Stimulated activated CD8-positive, alpha-beta memory T cell treated with anti-CD3 and anti-CD28 coated beads, Interleukin-4, amount 100 ng/mL, for 24 hours (primary cell): ENCODE measurements at places on chromosomes 5 and 9.

GRCh38 chr9:92592537-92592936 lies 56.7 kb upstream of the ECM2 start:
- DNase-seq: no peak

- DNase-seq: no peak
Observed at GRCh38 chr9:84305497-84306131, 34.9 kb downstream of the SLC28A3 start.

DNA sequence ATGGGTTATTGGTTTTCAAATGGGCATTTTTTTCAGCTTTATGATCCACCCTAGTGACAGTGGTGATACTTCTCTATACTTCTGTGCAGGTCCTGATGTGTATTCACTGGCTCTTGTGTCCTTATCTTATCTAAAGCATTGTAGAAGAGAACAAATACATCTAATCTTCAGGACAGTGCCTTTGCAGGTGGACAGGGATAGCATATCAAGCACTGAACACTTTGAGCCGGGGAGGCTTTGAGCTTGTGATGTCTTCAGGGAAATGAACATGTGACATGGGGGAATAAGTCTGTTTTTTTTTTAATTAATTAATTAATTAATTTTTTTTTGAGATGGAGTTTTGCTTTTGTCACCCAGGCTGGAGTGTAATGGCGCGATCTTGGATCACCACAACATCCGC lies 115.5 kb upstream of the KLF4 start:
- DNase-seq: no peak

DNA sequence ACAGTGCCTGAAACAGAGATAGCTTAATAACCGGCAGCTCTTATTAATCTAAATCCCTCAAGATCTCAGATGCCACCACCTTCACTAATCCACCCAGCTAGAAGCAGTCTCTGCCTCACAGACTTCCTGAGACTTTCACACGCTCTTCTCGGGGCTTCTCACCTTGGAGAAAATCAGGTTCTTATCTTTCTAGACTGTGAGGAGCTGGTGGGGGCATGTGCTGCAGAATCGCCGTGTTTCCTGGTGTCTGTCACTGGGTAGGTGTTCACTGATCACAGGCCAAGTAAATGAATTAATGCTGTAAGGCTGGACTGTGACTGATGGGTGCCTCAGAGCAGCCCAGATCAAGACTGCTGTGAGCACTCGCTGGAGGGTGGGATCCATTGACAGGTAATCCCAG lies 101.7 kb downstream of the PSD2 start:
- DNase-seq: no peak

DNA sequence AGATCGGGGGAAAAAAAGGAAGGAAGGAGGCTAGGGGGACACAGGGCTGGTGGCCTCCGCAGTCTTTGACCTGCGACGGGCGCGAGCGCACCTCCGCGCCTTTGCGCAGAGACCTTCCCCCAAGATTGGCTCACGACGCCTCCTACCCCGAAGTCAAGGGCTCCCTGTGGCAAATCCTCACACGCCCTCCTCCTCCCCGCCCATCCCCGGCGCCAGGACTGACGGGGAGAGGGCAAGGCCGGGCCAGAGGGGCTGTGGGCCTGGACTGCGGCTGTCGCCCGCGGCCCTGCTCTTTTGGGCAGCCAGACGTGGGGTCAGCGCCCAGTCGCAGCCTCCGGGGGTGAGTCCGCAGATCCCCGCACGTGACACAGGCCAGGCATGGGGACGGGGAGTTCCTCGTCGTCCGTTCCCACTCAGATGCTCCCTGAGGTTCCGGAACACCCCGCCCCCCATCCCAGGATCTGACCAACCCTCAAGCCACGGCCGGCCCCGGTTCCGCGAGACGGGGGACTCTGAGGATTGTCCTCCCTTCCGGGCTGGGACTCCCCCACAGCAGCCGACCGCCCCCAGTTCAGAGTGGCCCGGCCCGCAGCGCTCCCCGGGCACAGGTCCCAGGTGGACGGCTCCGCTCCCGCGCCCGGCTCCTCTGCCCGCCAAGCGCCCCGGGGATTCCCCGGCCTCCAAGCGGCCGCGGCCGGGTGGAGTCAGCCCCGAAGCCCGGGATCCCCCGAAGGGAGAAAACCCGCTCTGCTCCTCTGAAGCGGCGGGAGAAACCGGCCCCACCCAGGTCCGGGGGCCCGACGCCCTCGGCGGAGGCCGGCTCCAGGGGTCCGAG lies 543 bp upstream of the ANKRD33B start:
- peak; percentile 30 for DNase-seq

- DNase-seq: no peak
Observed at GRCh38 chr9:77211561-77211960, 34.2 kb downstream of the VPS13A start.

GRCh38 chr5:68444833-68445232 lies 229.3 kb downstream of the PIK3R1 start:
- DNase-seq: no peak

DNA sequence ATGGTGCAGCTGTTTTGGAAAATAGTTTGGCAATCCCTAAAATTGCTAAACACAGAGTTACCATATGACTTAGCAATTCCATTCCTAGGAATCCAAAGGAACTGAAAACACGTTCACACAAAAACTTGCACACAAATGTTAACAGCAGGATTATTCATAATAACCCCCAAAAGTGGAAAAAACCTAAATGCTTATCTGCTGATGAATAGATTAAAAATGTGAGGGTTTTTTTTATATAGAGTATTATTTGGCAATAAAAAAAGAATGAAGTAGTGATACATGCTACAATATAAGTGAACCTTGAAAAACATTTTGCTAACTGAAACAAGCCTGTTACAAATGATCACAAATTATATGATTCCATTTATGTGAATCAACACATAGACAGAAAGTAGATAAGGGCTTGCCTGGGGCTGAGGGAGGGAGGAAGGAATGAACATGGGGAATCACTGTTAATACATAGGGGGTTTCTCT lies 45.1 kb upstream of the TRIO start:
- no peak for DNase-seq

DNA sequence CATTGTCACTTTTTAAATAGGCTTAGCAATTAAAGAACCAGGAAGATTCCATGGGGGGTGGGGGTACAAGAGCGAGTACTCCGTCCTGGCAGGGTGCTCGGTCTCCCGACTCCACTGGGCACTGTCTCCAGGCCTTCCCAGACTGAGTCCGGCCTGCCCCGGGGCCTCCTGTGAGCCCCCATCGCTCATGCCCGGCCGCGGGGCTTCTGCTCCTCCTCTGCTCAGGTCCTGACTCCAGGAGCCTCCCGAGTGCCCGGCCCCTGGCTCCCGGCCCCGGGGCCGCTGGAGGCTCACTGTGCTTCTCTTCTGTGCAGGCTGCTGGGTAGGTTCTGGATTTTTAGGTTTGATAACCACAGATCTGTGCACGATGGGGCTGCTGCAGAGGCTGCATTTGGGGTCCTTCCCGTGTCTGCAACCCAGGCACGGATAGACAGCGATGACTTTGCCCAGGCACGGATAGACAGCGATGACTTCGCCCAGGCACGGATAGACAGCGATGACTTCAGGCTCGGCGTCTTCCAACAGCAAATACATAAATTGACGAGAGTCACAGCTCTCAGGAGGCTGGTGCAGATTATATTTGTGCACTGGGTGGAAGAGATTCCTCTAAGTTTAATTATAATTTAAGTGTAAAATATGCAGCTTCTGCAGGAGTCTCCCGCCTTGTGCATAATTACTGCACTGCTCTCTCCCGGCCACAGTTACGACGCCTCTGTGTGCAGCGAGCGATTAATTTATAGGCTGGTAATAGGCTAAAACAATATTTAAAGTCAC lies 74.8 kb upstream of the RXRA start:
- DNase-seq: no peak

GRCh38 chr9:5095795-5096194 lies 89.6 kb downstream of the INSL6 start:
- DNase-seq: no peak

GRCh38 chr5:43165323-43165722 lies 26.7 kb upstream of the NIM1K start:
- DNase-seq: no peak

DNA sequence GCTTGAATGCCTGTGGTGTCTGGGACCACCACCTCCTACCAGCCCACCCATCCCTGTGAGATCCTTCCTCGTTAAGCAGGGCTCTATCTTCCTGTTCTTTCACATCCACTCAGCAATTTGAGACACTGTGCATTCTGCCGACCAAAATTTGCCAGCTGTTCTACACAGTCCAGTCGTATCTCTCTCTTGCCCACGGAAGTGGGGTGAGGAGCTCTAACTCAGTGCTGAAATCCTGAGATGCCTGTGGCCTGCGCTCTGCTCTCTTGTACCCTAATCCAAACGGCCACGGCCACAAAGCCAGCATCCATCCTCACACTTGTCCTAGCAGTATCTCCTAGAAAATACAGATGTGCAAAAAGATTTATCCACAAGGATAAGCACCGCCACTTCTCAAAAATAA lies 97.9 kb downstream of the MVB12B start:
- DNase-seq: no peak

GRCh38 chr5:18024542-18024941 lies 390.3 kb downstream of the TAF11L14 start:
- no peak for DNase-seq

GRCh38 chr9:135376511-135377265 lies 102.9 kb upstream of the PPP1R26 start:
- DNase-seq: no peak

DNA sequence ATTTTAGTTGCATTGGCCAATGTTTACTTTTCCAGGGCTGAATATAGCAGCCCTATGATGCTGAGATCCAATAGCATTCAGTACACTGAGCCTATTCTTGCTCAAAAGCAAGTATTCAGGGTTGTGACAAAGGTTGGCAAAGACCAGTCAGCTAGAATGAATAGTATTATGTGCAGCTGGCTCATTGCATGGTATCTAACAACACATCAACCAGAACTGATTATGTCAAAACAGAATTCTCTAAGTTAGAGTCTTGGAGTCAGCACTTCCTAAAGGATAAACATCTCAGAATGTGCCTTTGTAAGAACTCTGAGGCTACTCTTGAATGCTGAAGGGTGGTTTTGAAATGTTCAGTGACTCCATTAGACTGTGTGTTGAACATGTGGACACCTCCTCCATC lies 774.5 kb upstream of the RGMB start:
- DNase-seq: no peak

DNA sequence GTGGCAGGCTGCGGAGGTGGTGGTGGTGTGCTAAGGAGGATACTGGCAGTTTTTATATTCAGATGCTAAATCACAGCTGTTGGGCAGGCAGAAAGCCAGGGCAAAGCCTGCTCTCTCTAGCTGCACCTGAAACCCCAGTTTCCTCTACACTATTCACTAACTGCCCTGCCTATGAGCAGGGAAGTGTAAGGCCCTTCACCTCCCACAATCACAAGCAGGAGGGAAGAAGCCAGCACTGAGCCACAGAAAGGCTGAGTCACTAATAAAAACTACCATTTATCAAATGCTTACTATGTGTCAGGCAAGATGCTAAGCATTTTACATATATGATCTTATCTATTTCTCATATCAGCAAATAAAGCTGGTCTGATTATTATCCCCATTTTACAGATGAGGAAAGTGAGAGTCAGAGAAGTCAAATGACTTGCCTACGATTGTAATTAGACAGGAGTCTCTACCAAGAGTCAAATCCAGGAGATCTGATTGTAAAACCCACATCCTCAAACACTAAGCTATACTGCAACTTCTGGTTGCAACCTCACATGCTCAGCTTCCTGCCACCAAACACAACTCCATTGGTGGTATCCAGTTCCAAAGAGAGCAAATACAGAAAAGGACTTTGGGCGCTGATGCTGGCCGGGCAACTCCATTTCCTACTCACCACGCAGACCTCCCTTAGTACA lies 17.7 kb upstream of the IL6ST start:
- DNase-seq: no peak

DNA sequence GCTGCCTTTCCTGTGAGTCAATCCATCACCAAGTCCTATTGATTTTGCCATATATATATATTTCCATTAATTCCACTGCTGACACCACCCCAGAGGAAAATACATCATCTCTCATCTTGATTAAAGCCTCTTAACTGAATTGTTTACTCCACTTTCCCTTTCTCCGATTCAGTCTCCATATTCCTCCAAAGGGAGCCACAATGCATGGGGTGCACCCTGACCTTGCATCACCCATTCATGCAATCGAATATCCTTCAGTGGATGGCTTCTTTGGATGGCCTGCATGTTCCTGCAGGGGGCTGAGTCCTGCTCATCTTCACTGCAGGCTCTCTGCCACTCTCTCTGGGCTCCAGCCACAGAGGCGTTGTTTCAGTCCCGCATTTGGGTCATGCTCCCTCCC lies 231.0 kb downstream of the SNX18 start:
- no peak for DNase-seq

DNA sequence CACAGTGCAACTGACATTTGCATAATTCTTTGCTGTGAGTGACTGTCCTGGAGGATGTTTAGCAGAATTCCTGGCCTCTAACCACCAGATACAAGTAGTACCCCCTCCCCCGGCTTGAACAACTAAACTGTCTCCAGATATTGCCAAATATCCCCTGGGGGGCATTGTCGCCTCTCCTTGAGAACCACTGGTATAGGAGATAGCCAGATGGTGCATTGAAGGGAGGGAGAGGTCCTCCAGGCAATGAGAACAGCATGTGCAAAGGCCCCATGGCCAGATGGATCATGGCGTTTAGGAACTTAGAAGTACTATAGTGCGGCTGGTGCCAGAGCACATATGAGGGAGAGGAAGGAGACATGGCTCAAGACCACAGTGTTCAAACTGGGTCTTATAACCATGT lies 18.9 kb upstream of the ORM1 start:
- DNase-seq: no peak

DNA sequence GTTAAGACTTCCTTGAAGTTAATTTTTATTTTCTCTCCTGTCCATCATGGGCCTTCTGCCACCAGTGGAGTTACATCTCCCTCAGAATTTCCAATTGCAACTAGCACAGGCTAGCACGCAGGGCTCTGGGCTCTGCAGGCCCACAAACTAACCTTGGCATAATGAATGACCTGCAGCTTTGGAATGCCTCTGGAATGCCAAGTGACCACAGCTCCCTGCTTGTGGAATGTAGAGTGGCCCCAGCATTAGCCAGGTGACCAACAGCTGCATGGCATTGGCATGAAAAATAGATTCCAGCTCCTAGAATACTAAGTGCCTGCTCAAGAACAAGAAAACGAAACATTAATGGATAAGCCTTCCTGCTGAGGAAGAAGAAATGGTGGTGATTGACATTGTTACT lies 726.1 kb downstream of the BRINP1 start:
- no peak for DNase-seq

DNA sequence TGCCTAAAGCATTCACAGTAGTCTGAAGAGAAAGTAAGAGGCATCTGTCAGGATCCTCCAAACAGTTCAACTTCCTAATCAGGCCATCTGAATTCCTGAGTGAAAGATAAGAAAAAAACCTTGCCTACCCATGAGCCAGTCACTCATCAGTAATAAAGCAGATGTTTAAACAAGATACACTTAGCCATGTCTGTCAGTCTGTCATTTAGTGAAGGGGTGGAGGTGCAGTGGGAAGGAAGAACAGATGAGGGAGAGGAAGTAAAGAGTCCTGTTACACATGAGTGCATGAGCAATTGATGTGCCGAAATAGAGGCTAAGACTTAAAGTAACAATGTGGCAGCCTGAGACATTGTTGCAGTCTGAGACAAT lies 29.9 kb upstream of the DMRTA1 start:
- DNase-seq: no peak

GRCh38 chr5:96741891-96742309 lies 65.8 kb downstream of the ERAP1 start:
- DNase-seq: no peak
